Inflammatory macrophage treated with lipopolysaccharide for 1 hour (primary cell): ENCODE measurements at places on chromosomes 2 and 18.
A peak's percentile ranks its signal among the peaks of the same experiment; 100 is the strongest.

DNA sequence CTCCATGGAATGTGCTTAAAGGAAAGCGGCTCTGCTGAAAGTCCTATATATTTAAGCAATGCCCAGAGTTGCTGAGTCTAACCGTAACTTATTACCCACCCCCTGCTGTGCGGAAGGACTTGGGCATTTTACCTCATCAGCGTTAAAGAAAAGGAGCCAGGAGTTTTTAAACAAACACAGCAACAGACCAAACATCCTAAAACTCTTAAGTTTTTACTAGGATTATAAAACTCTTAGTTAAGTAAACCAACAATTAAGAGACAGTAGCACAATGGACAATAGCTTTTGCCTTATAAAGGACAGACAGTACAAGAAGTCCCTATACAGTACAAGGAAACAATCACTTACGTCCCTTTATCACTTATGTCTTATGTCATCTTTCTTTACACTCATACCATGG lies 90.2 kb downstream of the ZNF521 start:
- no peak for DNase-seq

GRCh38 chr18:22088029-22088428 lies 81.4 kb upstream of the GATA6 start:
- peak; percentile 5 for DNase-seq

DNA sequence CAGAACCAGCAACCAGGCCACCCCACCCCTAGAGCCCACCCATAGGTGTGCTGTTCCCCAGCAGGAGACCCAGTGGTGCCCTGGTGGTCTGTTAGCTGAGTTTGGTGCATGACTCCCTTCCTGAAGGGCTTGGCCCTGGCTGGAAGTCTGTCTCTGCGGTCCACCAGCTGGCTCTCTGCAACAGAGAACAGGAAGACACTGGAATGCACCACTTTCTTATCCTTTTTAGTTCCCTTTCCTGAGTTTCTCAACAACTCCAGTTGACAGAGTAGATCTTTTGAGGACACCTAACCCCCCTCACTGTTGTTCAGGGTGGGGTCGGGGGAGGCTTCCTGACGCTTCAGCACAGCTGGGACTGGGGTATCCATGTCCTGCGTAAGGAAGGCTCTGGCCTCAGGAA lies 11.9 kb upstream of the RPL37A start:
- peak; percentile 66 for DNase-seq

DNA sequence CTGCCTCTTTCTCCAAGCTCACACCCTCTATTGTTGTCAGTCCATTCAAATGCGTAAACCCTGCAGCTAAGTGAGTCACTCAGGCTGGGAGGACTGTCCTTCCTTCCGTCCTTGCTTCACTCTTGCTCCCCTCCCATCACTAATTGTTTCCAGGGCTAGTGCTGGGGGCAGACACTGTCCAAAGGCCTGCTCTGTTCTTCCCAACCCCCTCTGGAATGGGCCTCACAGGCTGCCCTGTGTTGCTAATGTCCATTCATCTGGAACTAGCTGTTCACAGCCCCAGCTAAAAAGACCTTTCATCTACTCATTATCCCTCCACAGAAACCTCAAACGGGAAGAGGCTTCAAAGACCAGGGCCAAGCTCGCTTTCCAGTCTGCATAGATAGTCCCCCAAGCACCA lies 31.9 kb upstream of the NRP2 start:
- DNase-seq, result no peak

GRCh38 chr2:208012449-208012848 lies 12.9 kb downstream of the PLEKHM3 start:
- peak; percentile 74 for DNase-seq

DNA sequence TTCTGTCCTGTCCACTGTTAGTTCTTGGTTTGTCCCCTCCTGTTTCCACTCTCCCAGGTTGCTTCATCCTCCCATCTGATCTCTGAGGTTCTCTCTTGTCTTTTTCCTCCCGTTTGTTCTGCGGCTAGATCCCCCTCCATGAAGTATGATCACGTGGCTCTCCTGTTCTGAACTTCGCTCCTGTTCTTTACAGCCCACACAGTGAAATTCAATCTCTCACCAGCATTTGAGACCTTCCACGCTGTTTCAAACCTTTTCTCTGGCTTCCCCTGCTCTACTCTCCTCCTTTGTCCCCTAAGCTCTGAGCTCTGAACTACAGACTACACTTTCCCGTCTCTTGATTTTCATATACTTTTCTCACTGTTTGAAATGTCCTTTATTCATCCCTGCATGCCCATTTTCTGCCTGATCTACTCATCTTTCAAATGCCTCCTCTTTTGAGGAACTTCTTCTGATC lies 83.5 kb downstream of the OSBPL6 start:
- DNase-seq, result no peak

DNA sequence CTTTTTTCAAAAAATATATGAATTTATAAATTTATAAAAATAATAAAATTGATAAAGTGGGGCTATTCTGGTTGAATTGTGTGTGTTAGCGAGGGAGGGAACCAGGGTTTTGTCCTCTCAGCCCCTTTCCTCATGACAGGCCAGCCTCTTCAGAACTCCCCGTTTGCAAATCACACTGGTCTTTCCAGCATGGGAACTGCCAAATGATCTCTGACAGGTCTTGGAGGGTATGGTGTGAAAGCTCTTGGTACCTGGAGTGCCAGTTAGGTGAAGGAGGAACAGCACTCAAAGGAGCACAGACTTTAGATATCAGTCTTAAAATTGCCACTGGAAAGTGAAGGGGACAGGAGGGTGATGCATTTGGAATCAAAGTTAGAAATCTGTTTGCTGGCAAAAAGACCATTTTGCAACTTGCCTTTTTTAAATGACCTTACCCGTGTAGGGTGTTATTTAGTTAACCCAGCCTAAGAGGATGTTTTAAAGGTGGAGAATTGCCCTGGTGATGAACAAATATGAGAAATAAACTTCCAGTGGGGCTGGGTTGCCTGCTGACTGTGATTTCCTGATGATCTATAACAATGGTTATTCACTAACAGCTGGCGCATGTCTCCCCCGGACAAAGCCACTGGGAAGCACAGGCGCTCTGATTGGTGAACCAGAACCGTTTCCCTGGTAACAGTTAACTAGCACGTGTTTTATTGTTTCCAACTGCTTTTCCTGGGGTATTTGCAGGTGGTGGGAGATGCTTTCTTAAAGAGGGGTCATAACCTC lies 85.3 kb upstream of the EFEMP1 start:
- DNase-seq, result no peak

DNA sequence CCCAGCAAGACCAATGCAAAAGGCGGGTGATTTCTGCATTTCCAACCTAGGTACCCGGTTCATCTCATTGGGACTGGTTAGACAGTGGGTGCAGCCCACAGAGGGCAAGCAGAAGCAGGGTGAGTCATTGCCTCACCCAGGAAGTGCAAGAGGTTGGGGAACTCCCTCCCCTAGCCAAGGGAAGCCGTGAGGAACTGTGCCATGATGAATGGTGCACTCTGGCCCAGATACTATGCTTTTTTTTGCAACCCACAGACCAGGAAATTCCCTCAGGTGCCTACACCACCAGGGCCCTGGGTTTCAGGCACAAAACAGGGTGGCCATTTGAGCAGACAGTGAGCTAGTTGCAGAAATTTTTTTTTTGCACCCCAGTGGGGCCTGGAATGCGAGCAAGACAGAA lies 662.6 kb upstream of the ACVR2A start:
- no peak for DNase-seq

DNA sequence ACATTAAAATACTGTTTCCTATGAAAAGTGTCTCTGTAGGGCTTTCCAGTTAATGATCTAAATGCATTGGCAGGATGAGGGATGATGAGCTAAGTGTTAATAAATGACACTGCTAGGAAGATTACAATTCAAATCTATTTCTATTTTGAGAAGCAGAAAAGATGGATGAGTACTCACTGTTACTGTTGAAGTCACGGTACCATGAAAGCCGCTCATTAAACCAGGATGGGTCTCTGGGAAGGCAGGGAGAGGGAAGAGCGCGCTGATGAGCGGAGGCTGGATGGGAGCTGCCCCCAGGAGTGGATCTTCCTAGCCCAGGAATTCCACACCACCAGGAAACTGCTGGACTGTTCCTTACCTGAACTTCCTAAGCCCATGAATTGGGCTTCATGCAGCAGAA lies 27.1 kb upstream of the TXNDC2 start:
- no peak for DNase-seq

DNA sequence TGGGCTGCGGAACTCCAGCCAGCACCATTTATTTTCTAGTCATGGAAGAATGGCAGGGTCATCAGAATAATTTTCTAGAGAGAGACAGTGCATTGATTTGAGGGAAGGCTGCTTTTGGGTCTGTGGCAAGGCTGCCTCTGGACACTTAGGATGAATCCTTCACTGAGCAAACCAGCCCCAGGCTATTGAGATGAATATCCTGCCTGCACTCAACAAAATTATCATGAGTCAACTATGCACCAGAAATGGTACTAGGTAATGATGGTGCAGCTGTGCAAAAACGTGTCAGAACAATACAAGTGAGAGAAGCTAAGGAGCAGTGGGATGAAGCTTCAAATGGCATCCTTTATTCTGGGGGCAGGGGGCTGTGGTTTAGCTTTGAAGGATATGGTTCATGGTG lies 115.8 kb downstream of the SPHKAP start:
- DNase-seq, result no peak

DNA sequence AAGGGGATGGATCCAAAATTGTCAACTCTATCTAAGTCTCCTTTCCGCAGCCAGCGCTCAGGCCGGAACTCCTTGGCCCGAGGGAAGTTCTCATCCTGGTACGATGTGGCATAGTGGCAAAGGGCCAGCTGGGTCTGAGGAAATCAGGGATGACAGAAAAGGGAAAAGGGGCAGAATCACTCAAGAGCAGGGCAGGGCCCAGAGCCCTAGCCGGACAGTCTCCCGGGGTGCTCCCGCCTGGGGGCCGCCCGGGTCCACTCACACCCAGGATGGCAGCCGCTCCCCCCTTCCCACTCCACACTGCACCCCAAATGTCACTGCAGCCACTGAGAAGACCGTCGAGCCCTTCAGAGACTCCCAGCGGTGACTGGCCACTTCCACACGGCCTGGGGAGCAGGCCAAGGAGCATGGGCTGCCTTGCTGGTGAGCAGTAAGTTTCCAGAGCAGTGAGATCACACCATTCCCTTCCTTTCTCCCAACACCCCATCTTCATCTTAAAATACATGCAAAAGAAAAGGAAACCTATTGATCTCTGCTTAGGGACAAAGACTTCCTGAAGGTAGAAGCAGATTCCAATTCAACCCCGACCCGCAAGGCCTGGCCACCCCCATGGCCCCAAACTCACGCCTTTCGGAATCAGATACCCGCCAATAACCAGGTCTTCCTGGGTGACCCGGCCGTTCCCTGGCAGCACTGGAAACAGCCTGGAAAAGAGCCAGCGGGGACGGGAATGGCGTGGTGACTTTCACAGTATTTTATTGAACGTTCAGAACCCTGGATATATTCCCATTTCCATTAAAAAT lies 26.7 kb downstream of the CYP27C1 start:
- DNase-seq, result no peak
